Right renal cortex interstitium (tissue), 3 donors: ENCODE measurements at places on chromosomes 12 and 14. TPM values are rescaled to one million over a fixed set of nuclear protein-coding genes. Genes with fewer than 3 reads are reported as not detected.

The RERG gene
- polyA plus RNA-seq: 41.9 TPM

- no peak for DNase-seq
Observed at GRCh38 chr14:45136399-45136798, 669 bp downstream of the FANCM start.

DNA sequence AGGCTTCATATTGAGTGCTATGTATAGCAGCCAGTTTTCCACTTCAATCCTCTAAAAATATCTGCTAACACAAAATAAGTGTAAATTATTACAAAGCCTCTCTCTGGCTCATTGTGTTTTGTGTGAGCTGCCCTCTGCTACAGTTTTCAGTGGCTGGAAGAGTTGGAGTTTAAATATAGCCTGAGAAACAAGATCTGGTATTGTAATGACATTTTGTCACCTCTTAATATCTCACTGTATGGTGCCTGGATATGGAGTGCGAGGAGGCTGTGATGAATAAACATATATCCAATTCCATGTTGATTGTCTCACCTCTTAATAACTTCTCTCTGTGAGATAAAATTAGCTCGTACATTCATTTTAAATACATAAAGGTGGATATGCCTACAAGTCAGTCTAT, 269.7 kb downstream of the FLRT2 start:
- DNase-seq: no peak

DNA sequence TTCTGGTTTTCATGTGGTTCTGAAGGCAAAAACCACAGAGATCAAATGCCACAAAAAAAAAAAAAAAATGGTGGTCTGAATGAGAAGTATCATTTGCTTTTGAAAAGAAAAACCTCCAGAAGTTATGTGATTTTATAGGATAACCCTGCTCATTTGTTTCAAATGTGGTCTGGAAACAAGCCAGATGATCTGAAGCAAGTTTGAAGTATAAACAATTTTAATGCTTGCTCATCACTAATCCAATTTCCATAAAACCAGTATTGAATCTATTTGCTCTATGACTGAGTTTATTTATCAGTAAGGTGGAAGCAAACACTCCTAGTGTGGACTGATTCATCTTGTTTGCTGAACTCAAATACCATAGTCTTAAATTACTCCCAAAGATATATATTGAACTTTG, 407.3 kb upstream of the FLRT2 start:
- DNase-seq: no peak

GRCh38 chr12:66055837-66056319, 74.7 kb downstream of the LLPH start:
- no peak for DNase-seq

The AQP6 gene
- polyA plus RNA-seq: 18.4 TPM
